Epithelial cell of alveolus of lung (primary cell): ENCODE measurements at places on chromosomes 2 and 18. TPM values are rescaled to one million over a fixed set of nuclear protein-coding genes. Genes with fewer than 3 reads are reported as not detected.

CROCC2 gene
- 0.80 TPM in 1 of 2 replicates, not detected in the other for total RNA-seq

ALS2 gene
- 12.6 and 13.6 TPM in 2 replicates for total RNA-seq

RAD51AP2 gene
- total RNA-seq, result under 0.01 TPM in 1 of 2 replicates, not detected in the other

CD28 gene
- not detected in 2 replicates for total RNA-seq

SRD5A2 gene
- total RNA-seq, result not detected in 2 replicates

HOXD4 gene
- not detected in 2 replicates for total RNA-seq

GATA6 gene
- total RNA-seq, result 27.4 and 38.5 TPM in 2 replicates

C2orf80 gene
- not detected in 2 replicates for total RNA-seq

DSG2 gene
- total RNA-seq, result 13.7 and 28.7 TPM in 2 replicates

FKBP1B gene
- total RNA-seq, result 15.5 and 20.7 TPM in 2 replicates

PKDCC gene
- 60.2 and 200 TPM in 2 replicates for total RNA-seq

HTR2B gene
- 0.08 TPM in 1 of 2 replicates, not detected in the other for total RNA-seq

MALL gene
- 1.6 and 6.2 TPM in 2 replicates for total RNA-seq

NPHP1 gene
- total RNA-seq, result 2.6 and 2.8 TPM in 2 replicates

GALNT13 gene
- under 0.01 and 0.78 TPM in 2 replicates for total RNA-seq

ARHGAP25 gene
- 1.4 and 2.2 TPM in 2 replicates for total RNA-seq

CFC1 gene
- not detected in 2 replicates for total RNA-seq

KCNJ13 gene
- total RNA-seq, result not detected in 2 replicates

ZSWIM2 gene
- total RNA-seq, result not detected in 2 replicates

CYRIA gene
- total RNA-seq, result 1.9 and 3.1 TPM in 2 replicates

PAX8 gene
- total RNA-seq, result 1.0 and 1.9 TPM in 2 replicates

NCK2 gene
- 37.8 and 39.9 TPM in 2 replicates for total RNA-seq

DCDC2C gene
- total RNA-seq, result not detected in 2 replicates

ELOA2 gene
- not detected in 2 replicates for total RNA-seq

PIAS2 gene
- 8.5 and 16.9 TPM in 2 replicates for total RNA-seq

AGFG1 gene
- 44.9 and 91.7 TPM in 2 replicates for total RNA-seq

ZC3H6 gene
- 1.7 and 6.8 TPM in 2 replicates for total RNA-seq

SLC9A2 gene
- not detected in 2 replicates for total RNA-seq

EFEMP1 gene
- 82.1 and 506 TPM in 2 replicates for total RNA-seq

DNAJB2 gene
- total RNA-seq, result 12.0 and 32.1 TPM in 2 replicates

FIGN gene
- 1.0 and 5.3 TPM in 2 replicates for total RNA-seq

LINC00305 gene
- total RNA-seq, result not detected in 2 replicates

LYG1 gene
- total RNA-seq, result not detected in 2 replicates

APCDD1 gene
- total RNA-seq, result 5.9 and 20.5 TPM in 2 replicates

INO80C gene
- 5.2 and 5.8 TPM in 2 replicates for total RNA-seq

RPE gene
- total RNA-seq, result 32.3 and 70.9 TPM in 2 replicates

GALNT5 gene
- total RNA-seq, result 5.3 and 7.6 TPM in 2 replicates

SKOR2 gene
- total RNA-seq, result not detected in 2 replicates
